ENCODE measurements at places on chromosomes 7 and 10.
A peak's percentile ranks its signal among the peaks of the same experiment; 100 is the strongest.

GRCh38 chr10:124719213-124719851 is 24.8 kb downstream of the FAM53B start:
- H3K27me3 ChIP-seq: no peaks in the 10 kb centered on the region
- peaks cover 35% of the 10 kb centered on the region for H3K4me1 ChIP-seq
- no peak overlapping the region for H3K4me3 ChIP-seq
- no peak overlapping the region for H3K27ac ChIP-seq
- peak; percentile 24 for DNase-seq

- no peak for DNase-seq
- H3K4me3 ChIP-seq: no peak overlapping the region
- peaks cover 38% of the 10 kb centered on the region for H3K36me3 ChIP-seq
- no peaks in the 10 kb centered on the region for H3K27me3 ChIP-seq
Observed at GRCh38 chr7:131425992-131426391, 98.3 kb downstream of the MKLN1 start.

DNA sequence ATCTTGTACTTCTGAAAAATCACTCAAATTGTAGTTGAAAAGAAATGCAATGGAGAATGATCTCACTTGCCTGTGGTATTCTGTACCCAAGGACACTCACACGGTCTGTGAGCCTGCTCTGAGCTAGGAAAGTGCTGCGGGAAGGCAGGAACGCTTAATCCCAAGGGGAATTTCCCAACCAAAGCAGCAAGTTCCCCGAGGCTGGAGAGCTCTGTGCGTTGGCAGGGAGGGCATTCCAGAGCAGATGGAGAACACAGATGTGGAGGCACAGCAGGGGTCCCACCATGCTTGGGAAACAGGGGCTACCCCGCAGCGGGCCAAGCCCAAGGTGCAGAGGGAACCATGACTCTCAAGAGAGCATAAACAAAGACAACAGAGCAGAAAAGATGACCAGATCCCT is 13.6 kb downstream of the SVIL start:
- H3K4me1 ChIP-seq: no peaks in the 10 kb centered on the region
- H3K4me3 ChIP-seq: no peak overlapping the region
- no peaks in the 10 kb centered on the region for H3K36me3 ChIP-seq
- H3K27ac ChIP-seq: no peak overlapping the region
- DNase-seq: no peak
- peaks cover 6% of the 10 kb centered on the region for H3K27me3 ChIP-seq

- no peak overlapping the region for H3K4me3 ChIP-seq
- 0 out of 2 replicates have a peak, but pooled peaks cover under 1% of the 10 kb centered on the region for H3K27me3 ChIP-seq
- no peaks in the 10 kb centered on the region for H3K36me3 ChIP-seq
- no peaks in the 10 kb centered on the region for H3K4me1 ChIP-seq
- DNase-seq: no peak
Observed at GRCh38 chr7:111771638-111772037, 209.3 kb upstream of the IMMP2L start.

DNA sequence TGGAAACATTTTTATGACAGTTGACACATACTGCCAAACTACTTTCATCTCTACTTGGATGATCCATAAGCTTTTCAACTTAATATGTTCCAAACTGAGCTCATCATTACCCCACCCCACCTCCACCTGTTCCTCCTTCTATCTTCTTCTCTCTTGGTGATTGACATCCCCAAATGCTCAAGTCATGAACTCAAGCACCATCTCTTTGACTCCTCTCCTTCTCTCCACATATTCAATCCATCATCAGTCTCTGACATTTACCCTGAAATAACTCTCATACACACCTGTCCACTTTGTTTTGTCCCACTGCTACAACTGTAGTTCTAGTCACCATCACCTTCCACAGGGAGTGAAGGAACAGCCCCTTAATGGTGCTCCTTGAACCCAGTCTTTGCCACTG is 43.3 kb downstream of the SGCE start:
- no peak overlapping the region for H3K27ac ChIP-seq
- no peak for DNase-seq
- H3K36me3 ChIP-seq: no peaks in the 10 kb centered on the region
- no peak overlapping the region for H3K4me3 ChIP-seq

- H3K27me3 ChIP-seq: no peaks in the 10 kb centered on the region
- H3K27ac ChIP-seq: no peak overlapping the region
- no peak for DNase-seq
- H3K36me3 ChIP-seq: no peaks in the 10 kb centered on the region
- H3K4me1 ChIP-seq: no peaks in the 10 kb centered on the region
- H3K4me3 ChIP-seq: no peak overlapping the region
Observed at GRCh38 chr10:23606456-23606855, 167.6 kb downstream of the OTUD1 start.

GRCh38 chr10:78948621-78949030 is 120.1 kb upstream of the ZMIZ1 start:
- H3K4me1 ChIP-seq: peaks cover 4% of the 10 kb centered on the region
- peaks cover 5% of the 10 kb centered on the region for H3K27me3 ChIP-seq
- no peak for DNase-seq
- no peak overlapping the region for H3K27ac ChIP-seq
- no peaks in the 10 kb centered on the region for H3K36me3 ChIP-seq
- H3K4me3 ChIP-seq: no peak overlapping the region

- no peaks in the 10 kb centered on the region for H3K36me3 ChIP-seq
- H3K4me3 ChIP-seq: no peak overlapping the region
- H3K27ac ChIP-seq: no peak overlapping the region
- peak; percentile 12 for DNase-seq
- no peaks in the 10 kb centered on the region for H3K27me3 ChIP-seq
Observed at GRCh38 chr7:21568762-21569161, 25.9 kb downstream of the DNAH11 start.

GRCh38 chr10:102603946-102604345 is 40.3 kb upstream of the TRIM8 start:
- H3K27me3 ChIP-seq: no peaks in the 10 kb centered on the region
- H3K4me1 ChIP-seq: peaks cover 38% of the 10 kb centered on the region
- DNase-seq: no peak
- H3K27ac ChIP-seq: no peak overlapping the region
- H3K4me3 ChIP-seq: no peak overlapping the region
- H3K36me3 ChIP-seq: peaks cover 7% of the 10 kb centered on the region

- peaks cover 16% of the 10 kb centered on the region for H3K4me1 ChIP-seq
- no peak for DNase-seq
- H3K4me3 ChIP-seq: no peak overlapping the region
- peaks cover 70% of the 10 kb centered on the region for H3K36me3 ChIP-seq
- no peaks in the 10 kb centered on the region for H3K27me3 ChIP-seq
- no peak overlapping the region for H3K27ac ChIP-seq
Observed at GRCh38 chr7:76065016-76065612, 17.2 kb downstream of the MDH2 start.

GRCh38 chr7:44678471-44679179 is 70.0 kb upstream of the ZMIZ2 start:
- H3K27ac ChIP-seq: peak overlapping the region; percentile 19
- H3K36me3 ChIP-seq: peaks cover 68% of the 10 kb centered on the region
- H3K4me1 ChIP-seq: peaks cover 13% of the 10 kb centered on the region

DNA sequence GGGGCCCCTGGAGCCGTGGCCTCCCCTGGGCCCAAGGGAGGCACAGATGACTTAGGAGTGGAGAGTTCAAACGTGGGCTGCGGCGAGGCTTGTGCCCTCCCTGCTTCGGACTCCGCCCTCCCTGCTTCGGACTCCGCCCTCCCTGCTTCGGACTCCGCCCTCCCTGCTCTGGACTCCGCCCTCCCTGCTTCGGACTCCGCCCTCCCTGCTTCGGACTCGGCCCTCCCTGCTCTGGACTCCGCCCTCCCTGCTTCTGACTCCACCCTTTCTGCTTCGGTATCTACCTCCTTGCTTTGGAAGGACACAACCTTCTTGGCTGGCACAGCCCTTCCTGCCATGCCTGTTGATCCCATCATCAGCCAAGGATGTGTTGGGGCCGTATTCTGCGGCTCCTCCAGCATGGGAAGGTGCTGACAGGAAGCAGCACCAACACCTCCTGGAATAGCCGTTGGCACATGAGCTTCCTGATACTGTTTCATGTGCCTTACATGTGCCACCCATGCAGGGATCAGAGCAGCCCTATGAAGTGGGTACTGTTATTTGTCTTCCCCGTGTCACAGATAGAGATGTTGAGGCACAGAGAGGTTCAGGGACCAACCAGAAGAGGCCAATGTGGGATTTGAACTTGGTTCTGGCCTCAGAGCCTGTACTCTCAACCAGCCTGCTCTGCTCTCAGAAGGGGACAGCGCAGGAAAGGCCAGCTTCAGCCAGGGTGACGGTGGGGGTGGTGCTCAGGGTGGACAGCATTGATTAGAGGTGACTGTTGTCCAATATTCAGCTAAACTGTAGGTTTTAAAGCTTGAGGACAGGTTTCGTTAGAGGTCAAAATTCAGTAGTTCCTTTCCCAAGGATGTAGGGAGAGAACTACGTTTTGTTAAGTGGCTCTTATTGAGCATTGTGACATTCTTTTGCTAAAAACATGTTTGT is 114.5 kb downstream of the NKX6-2 start:
- H3K36me3 ChIP-seq: no peaks in the 10 kb centered on the region
- H3K27ac ChIP-seq: no peak overlapping the region
- DNase-seq: peak; percentile 65
- H3K27me3 ChIP-seq: no peaks in the 10 kb centered on the region
- no peak overlapping the region for H3K4me3 ChIP-seq

- H3K27me3 ChIP-seq: no peaks in the 10 kb centered on the region
- peaks cover 18% of the 10 kb centered on the region for H3K4me1 ChIP-seq
- peak overlapping the region; percentile 64 for H3K27ac ChIP-seq
Observed at GRCh38 chr10:97406064-97406463, 4.9 kb upstream of the RRP12 start.

DNA sequence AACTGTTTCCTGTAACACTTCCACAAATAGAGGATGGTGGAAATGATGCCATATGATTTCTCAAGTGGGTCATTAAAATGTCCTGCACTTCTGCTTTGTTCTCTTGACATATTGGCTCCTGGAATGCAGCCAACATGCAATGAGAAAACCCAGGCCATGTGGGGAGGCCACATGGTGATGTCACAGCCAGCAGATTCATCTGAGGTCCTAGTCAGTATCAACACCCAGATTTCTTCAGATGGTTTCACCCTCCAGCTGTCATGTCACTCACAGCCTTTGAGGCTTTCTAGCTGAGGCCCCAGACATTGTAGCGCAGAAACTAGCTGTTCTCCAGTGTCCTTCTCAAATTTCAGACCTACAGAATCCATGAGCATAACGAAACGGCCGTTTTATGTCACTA is 102.3 kb upstream of the NUPR2 start:
- no peaks in the 10 kb centered on the region for H3K36me3 ChIP-seq
- H3K4me1 ChIP-seq: no peaks in the 10 kb centered on the region
- H3K4me3 ChIP-seq: no peak overlapping the region

DNA sequence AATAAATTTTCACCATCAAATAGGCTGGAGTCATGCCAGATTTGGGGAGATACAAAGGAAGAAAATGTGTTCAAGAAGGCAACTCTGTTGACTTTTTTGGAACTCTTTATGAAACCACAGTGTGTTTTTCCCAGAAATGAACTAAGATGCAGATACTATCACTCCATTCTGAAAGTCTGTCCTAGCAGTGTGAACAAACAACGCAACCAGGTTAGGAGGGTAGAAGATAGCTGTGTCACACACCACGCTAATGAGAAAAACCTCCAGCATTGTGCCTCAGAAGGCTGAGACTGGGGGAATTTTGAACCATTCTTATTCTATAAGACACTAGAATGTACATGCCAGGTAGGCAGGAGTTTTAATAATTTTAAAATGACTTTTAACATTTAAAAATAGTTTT is 15.9 kb upstream of the ATP6V0A4 start:
- no peaks in the 10 kb centered on the region for H3K36me3 ChIP-seq
- no peak overlapping the region for H3K27ac ChIP-seq
- no peak overlapping the region for H3K4me3 ChIP-seq
- no peaks in the 10 kb centered on the region for H3K4me1 ChIP-seq

DNA sequence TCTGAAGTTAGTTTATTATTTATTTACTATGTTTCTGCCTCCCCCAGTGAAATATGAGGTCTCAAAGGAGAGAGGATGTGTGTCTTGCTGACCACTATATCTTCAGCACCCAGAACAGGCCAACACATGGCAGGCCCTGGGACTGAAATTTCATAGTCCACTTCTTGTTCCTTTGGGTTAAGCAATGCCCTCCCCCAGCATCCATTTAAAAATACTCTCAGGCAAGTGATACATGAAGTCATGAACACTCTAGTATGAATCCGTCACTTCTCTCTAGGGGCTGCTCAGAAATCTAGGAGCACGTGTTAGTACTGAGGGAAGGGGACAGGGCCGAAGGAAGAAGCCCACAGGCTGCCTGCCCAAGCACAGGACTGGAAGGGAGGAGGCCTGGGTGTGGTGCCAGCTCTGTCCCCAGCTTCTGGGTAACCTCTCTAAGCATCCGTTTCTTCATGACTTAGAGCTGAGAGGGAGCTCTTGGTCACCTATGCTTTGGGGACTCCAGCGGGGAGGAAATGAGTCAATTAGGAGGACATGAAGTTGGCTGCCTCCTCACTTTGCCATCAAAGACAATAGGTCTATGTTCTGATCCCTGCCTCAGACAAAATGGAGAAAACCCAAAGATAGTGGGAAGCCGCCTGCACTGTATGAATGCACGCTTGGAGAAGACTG is 119.2 kb downstream of the KCNMA1 start:
- no peak overlapping the region for H3K27ac ChIP-seq
- no peaks in the 10 kb centered on the region for H3K36me3 ChIP-seq
- no peak overlapping the region for H3K4me3 ChIP-seq
- H3K4me1 ChIP-seq: no peaks in the 10 kb centered on the region

GRCh38 chr10:99433378-99434020 is 3.1 kb upstream of the GOT1 start:
- peaks cover 5% of the 10 kb centered on the region for H3K36me3 ChIP-seq
- no peak overlapping the region for H3K27ac ChIP-seq
- no peak for DNase-seq
- no peak overlapping the region for H3K4me3 ChIP-seq

- H3K27me3 ChIP-seq: no peaks in the 10 kb centered on the region
- peaks cover 9% of the 10 kb centered on the region for H3K36me3 ChIP-seq
- H3K27ac ChIP-seq: no peak overlapping the region
- DNase-seq: no peak
- H3K4me3 ChIP-seq: no peak overlapping the region
- H3K4me1 ChIP-seq: no peaks in the 10 kb centered on the region
Observed at GRCh38 chr10:73228247-73228646, 18.8 kb downstream of the DNAJC9 start.

- H3K27ac ChIP-seq: no peak overlapping the region
- DNase-seq: no peak
- no peaks in the 10 kb centered on the region for H3K36me3 ChIP-seq
- H3K4me3 ChIP-seq: no peak overlapping the region
- no peaks in the 10 kb centered on the region for H3K27me3 ChIP-seq
- H3K4me1 ChIP-seq: no peaks in the 10 kb centered on the region
Observed at GRCh38 chr7:10181996-10182395, 791.7 kb upstream of the PHF14 start.

DNA sequence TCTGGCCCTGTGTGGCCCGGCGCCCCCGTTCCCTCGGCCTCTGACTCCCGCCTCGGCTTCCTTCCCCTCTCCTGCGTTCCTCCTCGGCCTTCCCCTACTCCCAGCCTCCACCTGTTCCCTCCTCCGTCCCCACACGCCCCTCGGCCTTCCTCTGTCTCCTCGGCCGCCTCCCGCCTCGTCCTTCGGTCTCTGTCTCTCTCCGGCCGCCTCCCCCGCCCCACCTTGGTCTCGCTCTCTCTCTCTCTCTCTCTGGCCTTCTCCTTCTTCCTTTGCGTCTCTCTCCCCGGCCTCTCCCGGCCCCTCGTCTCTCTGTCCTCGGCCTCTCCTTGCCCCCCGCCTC is 588 bp downstream of the GET4 start:
- peak overlapping the region; percentile 92 for H3K4me3 ChIP-seq
- H3K27me3 ChIP-seq: no peaks in the 10 kb centered on the region
- peak overlapping the region; percentile 93 for H3K27ac ChIP-seq
- H3K4me1 ChIP-seq: peaks cover 33% of the 10 kb centered on the region
